ENCODE measurements at places on chromosomes 12 and 14.
A peak's percentile ranks its signal among the peaks of the same experiment; 100 is the strongest.

GRCh38 chr14:101595887-101596721 is 34.8 kb downstream of the DIO3 start:
- DNase-seq: no peak

GRCh38 chr12:83801972-83802371 is 1110.6 kb downstream of the SLC6A15 start:
- DNase-seq: no peak

- no peak for DNase-seq
These were observed 182.9 kb downstream of the TTC6 start for GRCh38 chr14:37778135-37778943.

DNA sequence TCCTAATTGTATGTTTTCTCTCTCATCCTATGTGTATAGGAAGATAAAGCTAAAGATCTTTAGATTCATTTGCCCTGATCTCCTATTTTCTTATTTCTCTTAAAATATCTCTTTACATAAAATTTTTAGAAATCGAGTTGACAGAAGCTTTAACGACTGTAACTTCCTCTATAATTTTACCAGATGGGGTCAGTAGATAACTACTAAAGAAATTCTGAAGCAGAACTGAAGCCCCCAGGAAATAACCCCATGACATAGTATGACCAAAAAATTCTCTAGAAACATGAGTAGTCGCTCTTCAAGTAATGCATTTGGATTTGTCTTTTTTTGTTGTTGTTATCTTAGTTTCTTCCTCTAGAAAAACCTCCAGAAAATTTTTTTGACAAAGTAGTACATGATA is 288.0 kb downstream of the ERC1 start:
- no peak for DNase-seq

DNA sequence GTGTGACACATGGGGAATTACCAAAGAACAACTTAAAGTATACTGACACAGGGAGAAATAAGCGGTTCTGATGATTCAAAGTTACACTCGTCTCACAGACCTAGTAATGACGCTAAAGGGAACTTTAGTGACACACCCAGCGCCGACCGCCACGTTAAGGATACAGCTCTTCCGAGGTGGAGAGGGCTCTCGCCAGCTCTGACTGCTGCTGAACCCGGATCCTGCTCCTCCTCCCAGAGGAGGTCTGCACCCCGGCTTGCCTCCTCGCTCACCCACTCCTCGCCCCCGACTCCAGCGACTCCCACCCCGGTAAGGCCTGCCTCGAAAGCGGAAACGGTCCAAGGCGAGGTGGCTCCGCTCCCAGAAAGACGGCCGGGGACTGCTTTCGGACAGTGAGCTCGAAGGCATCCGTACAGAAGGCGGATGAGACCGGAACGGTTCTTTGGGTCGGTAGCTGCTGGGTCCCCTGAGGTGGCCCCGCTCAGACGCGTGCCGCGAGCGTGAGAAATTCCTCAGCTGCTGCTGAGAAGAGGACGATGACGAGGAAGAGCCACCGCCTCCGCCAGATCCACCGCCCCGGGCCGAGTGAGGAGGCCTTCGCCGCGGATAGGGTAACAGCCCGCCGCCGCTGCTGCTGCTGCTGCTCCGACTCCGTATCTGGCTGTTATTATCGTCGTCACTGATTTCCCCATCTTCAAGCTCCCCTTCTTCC is 643 bp downstream of the ZFC3H1 start:
- peak; percentile 62 for DNase-seq

- DNase-seq: no peak
These were observed 6.5 kb downstream of the PPP1R3E start for GRCh38 chr14:23296012-23296777.

- DNase-seq: no peak
These were observed 4.7 kb upstream of the CCER1 start for GRCh38 chr12:90959538-90960139.

DNA sequence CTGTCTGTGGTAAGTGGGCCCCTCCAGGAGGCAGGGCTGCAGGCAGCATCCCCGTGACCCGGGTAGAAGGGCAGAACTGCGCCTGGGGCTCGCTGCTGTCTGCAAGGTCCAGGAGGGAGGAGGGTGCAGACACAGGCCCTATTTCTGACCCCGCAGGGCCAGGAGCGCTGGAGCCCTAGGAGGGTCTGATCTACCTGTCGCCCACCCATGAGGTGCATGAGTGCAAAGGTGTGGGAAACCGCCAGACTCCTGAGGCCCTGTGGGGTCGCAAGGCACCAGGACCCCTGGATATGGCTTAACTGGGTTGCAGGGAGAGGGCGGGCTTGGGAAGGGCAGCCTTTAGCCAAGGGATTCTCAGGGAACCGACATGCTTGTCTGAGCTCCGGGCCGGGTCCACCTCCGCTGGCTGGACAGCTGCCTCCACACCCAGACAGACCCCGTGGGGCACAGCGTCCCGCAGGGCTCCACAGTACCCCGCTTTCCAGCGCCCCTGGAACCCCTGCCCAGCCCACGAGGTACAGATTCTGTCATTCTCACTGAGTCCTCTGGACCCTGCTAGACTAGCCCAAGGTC is 72.9 kb upstream of the TSPAN11 start:
- DNase-seq: no peak

DNA sequence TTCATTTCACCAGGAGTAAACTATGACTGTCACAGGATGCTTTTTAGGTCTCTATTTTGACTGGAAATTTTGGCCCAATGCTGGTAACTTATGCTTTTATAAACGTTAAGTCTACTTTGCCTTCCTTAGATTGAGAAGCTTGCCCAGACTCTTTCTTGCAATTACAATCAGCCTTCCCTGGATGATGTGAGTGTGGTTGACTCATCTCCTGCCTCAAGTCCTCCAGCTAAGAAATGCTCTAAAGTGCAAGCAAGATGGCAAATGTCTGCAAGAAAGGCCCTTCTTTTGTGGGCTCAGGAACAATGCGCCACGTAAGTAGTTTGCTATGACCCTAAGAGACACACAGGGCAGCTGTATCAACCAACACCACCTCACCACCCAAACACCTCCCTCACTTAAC is 96.9 kb downstream of the SYNE2 start:
- no peak for DNase-seq

- no peak for DNase-seq
These were observed 22.6 kb downstream of the PLXNC1 start for GRCh38 chr12:94170690-94171594.

- no peak for DNase-seq
These were observed 1284.8 kb downstream of the TMEM121 start for GRCh38 chr14:106811162-106811561.

DNA sequence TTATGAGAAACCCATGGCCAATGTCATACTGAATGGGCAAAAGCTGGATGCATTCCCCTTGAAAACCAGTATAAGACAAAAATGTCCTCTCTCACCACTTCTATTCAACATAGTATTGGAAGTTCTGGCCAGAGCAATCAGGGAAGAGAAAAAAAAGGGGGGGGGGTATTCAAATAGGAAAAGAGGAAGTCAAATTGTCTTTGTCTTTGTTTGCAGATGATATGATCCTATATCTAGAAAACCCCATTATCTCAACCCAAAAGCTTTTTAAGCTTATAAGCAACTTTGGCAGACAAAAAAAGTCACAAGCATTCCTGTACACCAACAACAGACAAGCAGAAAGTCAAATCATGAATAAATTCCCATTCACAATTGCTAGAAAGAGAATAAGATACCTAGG is 19.5 kb downstream of the GLIPR1L1 start:
- no peak for DNase-seq

GRCh38 chr12:122659579-122659978 is 43.6 kb downstream of the HCAR2 start:
- no peak for DNase-seq

DNA sequence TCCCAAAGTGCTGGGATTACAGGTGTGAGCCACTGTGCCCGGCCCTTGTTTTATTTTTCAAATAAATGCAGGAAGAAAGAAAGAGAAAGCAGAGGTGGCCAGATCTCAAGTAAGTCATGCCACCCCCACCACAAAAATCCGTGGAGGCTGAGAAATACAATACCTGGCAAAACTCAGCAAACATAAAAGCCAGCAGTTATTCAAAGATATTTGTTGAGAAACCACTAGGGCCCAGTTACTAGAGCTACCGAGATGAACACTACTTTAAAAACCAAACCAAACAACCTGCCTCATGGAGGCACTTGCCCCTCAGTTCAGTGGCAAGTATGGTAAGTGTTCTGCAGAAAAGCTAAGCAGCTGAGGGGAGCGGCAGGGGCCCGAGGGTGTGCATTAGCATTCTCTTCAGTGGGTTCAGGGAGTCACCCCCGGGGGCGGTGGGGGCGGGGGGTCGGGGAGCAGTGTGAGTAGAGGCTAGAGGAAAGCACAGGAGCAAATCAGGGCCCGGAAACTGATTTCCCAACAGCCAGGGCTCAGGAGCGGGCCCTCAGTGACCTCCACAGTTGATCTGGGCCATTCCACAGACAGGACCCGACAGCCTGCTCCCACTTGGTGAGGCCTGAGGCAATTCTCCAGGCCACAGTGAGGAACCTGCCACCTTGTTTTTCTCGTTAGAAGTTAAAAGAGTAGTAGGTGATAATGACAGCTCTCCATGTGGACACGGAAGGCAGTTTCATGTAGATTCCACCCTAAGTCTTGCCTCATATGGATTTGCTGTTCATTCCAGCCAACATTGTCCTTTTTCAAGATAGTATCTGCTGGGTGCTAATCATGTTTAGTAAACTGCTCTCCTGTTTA is 8.6 kb downstream of the EVL start:
- no peak for DNase-seq

GRCh38 chr12:107558816-107559382 is 126.7 kb upstream of the PWP1 start:
- DNase-seq: no peak

DNA sequence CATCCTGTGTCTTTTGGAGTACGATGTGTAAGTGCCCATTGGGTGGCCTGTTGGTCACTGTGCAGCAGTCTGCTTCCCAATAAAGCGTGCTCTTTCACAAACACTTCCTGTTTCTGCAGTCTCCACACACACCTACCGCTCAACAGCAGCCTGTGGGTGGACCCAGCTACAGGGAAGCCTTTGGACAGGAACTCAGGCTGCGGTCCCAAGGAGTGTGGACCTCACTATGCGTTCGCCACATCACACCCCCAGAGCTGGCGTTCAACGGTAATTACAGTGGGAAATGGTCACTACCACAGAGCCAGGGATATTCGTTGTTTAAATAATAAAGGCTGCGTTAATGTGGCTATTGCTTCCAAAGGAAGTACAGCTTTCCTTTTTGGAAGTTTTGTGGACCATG is 16.2 kb downstream of the PSMC1 start:
- no peak for DNase-seq

DNA sequence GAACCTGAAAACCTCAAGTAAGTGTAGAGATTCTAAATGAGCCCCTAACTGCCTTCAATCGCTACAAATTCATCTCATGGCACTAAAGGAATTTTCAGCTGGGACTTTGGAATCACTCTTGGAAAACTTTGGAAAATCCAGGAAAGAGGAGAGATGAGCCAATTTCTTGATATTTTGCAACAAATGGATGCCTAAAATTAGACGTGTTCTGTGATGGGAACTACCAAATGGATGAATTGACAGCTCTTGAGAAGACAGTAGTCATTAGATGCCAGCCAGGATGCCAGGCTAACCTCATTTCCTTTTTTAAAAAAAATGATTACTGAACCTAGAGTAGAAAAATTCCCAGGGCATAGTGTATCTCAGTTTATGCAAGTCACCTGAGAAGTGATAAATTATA is 78.3 kb downstream of the NPAS3 start:
- DNase-seq: no peak

- no peak for DNase-seq
These were observed 107.4 kb downstream of the PPM1A start for GRCh38 chr14:60356386-60356785.

DNA sequence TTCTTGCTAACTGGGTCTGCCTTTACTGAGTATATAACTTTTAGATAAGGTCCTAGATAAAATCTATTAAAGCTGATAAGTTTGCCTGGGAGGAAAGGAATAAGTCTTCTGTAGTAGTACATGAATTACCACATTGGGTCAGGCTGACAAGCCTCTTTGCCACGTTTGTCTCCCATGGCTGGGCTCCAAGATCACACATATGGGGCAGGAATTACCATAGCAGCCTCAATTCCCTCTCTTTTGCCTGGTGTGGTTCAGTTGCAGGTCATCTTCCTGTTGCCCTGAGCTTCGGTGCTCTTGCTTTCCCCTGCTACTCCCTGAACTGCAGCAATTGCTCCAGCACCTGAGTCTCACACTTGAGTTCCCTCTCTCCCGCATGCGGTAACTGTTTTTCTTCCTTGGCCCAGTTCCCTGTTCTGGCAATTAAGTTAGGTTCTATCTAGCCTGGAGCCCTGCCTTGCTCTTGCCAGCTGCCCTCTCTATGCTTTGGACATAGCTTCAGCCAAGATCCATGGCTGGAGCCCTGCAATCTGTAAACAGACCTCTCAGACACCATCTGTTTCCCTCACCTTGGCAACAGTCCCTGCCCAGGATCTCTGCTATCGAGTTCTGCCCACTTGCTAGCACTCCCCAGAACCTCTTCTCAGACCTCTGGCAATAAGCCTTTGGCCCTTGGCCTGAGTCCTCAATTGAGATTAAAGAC is 5.8 kb upstream of the GLT8D2 start:
- no peak for DNase-seq

DNA sequence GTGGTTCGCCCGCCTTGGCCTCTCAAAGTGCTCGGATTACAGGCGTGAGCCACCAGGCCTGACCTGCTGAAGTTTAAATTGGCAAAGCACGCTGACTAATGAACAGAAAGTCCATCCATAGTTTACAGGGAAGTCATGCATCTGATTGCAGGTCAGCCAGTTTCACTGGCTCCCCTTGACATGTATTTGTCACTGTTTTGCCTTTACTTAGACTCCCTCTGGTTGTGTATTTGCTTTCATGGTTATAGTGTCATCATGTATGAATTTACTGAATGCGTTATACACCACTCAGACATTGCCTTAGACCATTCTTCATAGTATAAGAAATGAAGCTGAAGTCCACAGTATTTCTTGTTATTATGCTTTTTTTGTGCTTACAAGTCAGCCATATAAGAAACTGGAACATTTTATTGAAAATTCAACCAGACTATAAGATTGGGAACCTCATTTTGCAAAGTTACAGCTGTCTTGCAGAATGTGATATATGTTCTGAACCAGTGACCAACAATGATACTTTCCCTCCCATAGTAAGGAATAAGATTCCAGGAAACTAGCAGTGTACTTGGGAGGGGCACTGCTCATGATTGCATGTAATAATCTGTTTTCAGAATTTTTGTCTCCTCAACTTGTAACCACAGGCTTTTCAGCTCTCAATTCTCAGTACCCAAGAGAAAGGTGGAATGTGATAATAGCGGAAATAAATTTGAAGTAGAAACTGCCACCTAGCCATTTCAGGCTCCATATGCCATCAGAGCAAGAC is 51.9 kb upstream of the ATF7IP start:
- no peak for DNase-seq

DNA sequence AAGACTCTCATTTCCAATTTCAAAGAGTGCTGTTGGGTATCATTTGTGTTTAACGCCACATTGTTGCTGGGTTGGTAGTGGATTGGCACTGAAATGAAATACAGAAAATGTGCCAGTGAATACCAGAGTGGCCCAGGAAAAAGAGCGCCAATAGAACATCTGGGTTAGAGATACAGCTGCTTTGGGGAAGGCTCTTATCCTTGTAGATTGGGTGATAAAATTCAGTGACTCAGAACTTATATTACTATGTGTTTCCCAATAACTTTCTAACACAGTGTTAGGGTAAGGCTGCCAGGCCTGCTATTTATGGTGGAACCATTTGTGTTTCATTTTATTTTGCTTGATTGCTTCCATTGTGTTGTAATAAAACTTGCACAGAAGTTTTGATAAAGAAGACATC is 168.2 kb upstream of the SSTR1 start:
- no peak for DNase-seq
